ENCODE measurements at places on chromosomes 4 and X. TPM values are rescaled to one million over a fixed set of nuclear protein-coding genes. Genes with fewer than 3 reads are reported as not detected.

GRCh38 chrX:130772105-130772775 lies 130.8 kb downstream of the ENOX2 start:
- peak; percentile 83 for DNase-seq

- DNase-seq: peak; percentile 39
These were observed 29.4 kb upstream of the SLAIN2 start for GRCh38 chr4:48311896-48312295.

GRCh38 chr4:171583790-171584189 lies 229.4 kb upstream of the GALNTL6 start:
- no peak for DNase-seq

DNA sequence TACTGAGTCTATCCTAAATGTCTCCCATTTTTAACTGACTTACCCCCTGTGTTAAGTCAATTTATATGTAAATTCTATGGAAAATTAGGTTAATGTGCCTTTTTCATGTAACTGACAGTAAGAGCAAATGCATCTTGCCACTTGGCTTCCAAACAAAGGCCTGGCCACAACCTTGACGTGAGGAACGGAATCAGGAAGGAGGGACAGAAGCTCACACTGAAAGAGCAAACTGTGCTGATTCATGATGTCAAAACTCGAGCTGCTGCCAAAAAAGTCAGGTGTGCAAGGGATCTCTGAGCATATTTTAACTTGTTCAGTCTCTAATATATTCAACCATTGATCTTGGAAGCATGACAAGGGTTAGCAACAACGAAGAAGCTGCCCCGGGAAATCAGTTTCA lies 35.8 kb downstream of the GPM6A start:
- no peak for DNase-seq

GRCh38 chr4:38482696-38483095 lies 181.3 kb upstream of the KLF3 start:
- no peak for DNase-seq

DNA sequence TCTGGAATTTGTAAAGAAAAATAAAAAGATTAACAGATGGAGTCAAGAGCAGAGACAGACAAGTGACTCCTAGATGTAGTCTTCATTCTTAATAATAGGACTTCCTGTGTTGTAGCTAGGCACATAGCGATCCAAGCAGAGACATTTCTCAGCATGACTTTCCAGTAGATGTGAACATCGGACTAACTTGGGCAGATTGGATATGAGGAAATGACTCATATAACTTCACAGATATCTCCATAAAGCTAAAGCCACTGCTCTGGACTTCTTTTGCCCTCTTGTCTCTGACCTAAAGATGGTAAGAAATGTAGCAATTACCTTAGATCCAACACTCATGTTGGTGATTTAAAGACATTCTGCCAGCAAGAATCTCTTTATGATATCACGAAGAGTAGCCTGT lies 131.7 kb downstream of the EPHA5 start:
- DNase-seq: peak; percentile 0

GRCh38 chr4:37601531-37601930 lies 84.6 kb downstream of the RELL1 start:
- DNase-seq: peak; percentile 74

DNA sequence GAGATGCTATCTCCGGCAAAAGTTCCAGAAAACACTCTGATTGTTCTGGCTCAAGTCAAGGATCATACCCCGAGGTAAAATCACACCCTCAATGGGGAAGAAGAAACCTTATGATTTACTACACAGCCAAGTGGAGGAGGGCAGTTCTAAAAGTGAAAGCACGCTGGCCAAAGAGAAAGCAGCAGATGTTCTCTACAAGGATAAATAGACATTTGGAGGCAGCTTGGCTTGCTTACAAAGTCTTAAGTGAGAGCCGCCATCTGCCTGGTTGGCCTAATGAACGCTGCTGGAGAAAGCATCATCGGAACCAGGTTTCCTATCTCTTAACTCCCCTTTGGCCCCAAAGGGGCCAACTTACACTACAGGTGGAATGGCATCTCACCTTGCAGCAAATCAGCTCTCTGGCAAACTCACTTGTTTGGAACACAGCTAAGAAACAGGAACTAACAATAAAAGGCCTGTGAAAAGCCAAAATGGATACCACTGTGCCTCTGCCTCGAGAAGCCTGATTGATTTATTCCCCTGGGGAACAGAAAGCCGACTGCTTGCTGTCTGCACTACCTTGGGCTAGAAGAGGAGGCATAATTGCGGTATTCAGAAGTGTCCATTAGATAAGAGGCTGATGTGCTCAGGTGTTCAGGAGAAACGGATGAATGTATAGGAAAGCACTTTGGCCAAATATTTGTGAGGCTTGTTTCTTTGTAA lies 22.8 kb downstream of the FRAS1 start:
- no peak for DNase-seq

- no peak for DNase-seq
These were observed 27.5 kb upstream of the GPR78 start for GRCh38 chr4:8552581-8553205.

- DNase-seq: no peak
These were observed 47.2 kb upstream of the RPS6KA3 start for GRCh38 chrX:20313899-20314298.

DNA sequence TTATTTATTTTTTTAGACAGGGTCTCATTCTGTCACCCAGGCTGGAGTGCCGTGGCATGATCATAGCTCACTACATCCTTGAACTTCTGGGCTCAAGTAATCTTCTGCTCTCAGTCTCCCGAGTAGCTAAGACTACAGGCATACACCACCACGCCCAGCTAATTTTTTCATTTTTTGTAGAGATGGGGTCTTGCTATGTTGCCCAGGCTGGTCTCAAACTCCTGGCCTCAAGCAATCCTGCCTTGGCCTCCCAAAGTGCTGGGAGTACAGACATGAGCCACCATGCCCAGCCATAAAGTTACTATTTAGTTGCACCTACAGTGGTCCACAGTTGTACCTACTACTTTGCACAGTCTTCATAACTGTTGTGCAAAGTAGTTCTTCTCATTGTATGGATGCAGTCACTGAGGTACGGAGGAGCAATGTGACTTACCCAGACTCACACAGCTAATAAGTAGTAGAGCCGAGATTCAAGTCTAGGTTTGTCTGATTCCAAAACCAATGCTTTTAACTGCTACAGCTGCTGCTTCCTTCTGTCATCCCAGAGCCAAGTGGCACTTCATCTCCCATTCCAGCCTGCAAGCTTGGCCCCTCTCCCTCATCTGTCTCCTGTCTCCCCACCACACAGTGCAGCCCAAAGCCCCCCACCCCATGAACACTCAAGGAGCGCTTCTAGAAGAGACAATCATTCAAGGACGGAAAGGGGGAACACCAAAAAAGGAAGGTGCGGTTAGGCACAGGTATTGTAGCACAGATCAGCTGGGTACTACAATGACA lies 24.0 kb upstream of the IQSEC2 start:
- DNase-seq: no peak

GRCh38 chrX:30613721-30614120 lies 36.2 kb upstream of the TASL start:
- no peak for DNase-seq

GRCh38 chrX:150692831-150693724 lies at the start of gene MTMR1:
MTMR1 (plus strand) TSS chrX:150693396; CDS start chrX:150693531, 135 bp downstream.
- DNase-seq: peak; percentile 49

GRCh38 chr4:138561906-138562305 lies 319.8 kb upstream of the SLC7A11 start:
- DNase-seq: no peak

DNA sequence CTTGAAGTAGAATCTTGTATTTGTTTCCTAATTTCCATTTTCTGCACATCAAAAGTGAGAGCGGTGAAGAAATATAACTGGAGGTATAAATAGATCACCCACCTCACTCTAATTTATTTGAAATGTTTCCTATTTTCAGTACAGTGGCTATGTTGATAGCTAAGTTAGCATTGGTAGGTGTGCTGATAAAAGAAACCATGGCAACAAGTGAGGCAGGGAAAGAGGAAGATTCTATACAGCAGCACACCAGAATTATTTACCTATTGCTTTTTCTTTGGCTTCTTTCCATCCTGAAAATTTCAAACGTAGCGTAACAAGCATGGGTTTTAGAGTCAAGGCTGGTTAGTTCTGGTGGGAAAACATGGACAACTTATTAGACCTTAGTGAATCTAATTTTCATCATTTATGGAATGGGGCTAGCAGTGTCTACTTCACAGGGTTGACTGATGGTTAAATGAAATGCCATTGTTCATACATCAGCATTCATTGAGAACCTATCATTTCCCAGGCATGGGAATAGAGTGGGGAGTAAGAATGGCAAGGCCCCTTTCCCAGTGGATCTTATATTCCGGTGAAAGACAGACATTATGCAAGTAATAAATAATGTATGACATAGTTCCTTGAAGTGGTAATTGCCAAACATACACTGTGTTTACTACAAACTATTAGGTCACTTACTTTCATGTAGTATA lies 30.6 kb upstream of the CTSO start:
- no peak for DNase-seq

GRCh38 chr4:112152521-112152920 lies 7.3 kb downstream of the FAM241A start:
- no peak for DNase-seq

- DNase-seq: no peak
These were observed 12.4 kb upstream of the LONRF3 start for GRCh38 chrX:118961866-118962560.

- no peak for DNase-seq
These were observed 131.0 kb downstream of the PRKX start for GRCh38 chrX:3582451-3582850.

The GJB1 gene
- not detected for total RNA-seq

The FGD1 gene
- total RNA-seq: 9.1 TPM

The MAGEC2 gene
- total RNA-seq: not detected

The UNC5C gene
- not detected for total RNA-seq

The MXRA5 gene
- total RNA-seq: 79.1 TPM

The RPL10 gene
- total RNA-seq: 3,014 TPM

The NUDT10 gene
- not detected for total RNA-seq

The F11 gene
- total RNA-seq: not detected

The ABLIM2 gene
- total RNA-seq: not detected

The CENPVL2 gene
- total RNA-seq: not detected
